ENCODE measurements at places on chromosomes 5 and 9. TPM values are rescaled to one million over a fixed set of nuclear protein-coding genes. Genes with fewer than 3 reads are reported as not detected.

PAPPA gene
- polyA plus RNA-seq = 2.8 TPM

DNA sequence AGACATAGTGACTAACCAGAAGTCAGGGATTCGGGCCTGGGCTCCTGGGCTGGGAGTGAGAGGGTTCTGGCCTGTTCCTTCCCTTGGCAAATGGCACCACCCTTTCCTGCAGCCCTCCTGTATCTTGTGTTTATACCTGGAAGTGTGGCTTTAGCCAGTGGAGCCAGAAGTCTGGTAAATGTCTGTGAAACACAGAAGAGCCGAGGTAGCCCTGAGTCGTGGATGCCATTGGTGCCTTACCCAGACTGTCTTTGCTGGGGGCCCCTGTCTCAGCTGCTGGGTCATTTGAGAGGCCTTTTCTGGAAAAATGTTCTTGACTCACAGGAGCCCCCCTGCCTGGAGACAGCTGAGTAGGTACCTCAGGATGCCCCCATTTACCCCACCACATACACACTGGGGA is 95.7 kb upstream of the BASP1 start:
- no peak for DNase-seq

GABRP gene
- polyA plus RNA-seq = 2.2 TPM

- DNase-seq = no peak
Measured at GRCh38 chr5:178160176-178160575, 6.5 kb upstream of the NHP2 start.

- no peak for DNase-seq
Measured at GRCh38 chr5:172670005-172670402, 28.9 kb downstream of the NEURL1B start.

All from renal pelvis (tissue), 12 donors.